Fibroblast of gingiva (primary cell): ENCODE measurements at places on chromosomes 3 and 15.

- DNase-seq, result peak; percentile 14
Observed at GRCh38 chr15:38564557-38565286, at the start of gene RASGRP1. RASGRP1 (minus strand) TSS chr15:38564814; CDS start chr15:38564628, 186 bp downstream.

DNA sequence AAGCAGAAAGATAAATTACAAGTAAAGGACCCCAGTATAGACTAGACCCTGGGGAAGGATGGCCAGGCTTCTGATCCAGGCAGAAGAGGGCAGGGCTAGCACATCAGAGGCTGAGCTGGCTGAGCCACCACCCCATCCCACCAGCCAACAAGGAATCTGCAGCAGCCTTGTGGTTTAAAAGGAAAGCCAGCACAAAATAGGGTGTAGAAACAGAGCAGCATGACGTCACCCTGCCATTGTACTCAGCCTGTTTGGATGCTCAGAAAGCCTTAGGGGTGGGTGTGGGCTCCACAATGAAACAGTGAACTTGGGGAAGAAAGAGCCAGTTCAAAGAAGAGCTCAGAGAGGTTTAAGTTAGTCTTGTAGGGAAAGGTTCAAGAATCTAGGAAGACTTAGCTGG lies 28.2 kb downstream of the DUOX1 start:
- peak; percentile 48 for DNase-seq

DNA sequence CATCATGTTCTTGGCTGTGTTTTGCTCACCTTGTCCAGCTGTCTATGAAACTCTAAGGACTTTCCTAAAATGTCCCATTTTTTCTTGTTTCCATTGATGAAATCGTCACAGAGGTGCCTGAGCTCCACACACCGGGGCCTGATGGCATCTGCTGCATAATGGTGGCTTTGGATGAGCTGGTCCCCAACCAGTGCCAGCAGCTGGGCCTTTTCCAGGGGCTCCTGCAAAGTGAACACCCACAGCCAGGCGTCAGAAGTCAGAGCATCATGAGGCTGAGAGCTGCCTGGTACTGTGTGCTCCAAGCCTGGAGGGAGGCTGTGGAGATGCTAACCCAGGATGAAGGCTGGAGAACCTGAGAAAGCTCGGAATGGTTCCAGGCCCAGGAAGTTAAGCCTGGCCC lies 46.9 kb downstream of the B3GNT5 start:
- no peak for DNase-seq

GRCh38 chr3:51637941-51638471 lies 33.0 kb upstream of the TEX264 start:
- peak; percentile 63 for DNase-seq

- DNase-seq, result no peak
Observed at GRCh38 chr3:121916189-121916588, 22.0 kb downstream of the SLC15A2 start.

GRCh38 chr15:95567686-95568085 lies 762.8 kb upstream of the NR2F2 start:
- DNase-seq, result no peak

DNA sequence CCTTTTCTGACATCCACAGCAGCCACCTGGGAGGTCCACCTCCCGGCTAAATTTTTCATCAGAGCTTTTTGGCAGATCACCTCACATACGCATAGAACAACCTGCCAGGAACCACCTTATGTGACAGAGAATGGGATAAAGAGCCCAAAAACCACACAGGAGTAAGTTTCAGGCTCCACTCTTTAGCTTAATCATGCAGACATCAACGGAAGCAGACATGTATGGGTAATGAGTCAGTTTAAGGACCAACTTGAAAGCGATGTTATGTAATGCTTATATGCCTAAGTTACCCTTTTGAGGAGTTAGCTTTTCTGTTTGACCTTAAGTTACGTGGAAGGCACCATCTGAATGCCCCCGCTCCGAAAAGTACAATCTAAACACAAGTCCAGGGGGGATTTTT lies 183.3 kb upstream of the BHLHE40 start:
- DNase-seq, result no peak
